Cerebellar nuclear complex (tissue), 1 donor: ENCODE measurements at places on chromosomes 11 and 22.

DNA sequence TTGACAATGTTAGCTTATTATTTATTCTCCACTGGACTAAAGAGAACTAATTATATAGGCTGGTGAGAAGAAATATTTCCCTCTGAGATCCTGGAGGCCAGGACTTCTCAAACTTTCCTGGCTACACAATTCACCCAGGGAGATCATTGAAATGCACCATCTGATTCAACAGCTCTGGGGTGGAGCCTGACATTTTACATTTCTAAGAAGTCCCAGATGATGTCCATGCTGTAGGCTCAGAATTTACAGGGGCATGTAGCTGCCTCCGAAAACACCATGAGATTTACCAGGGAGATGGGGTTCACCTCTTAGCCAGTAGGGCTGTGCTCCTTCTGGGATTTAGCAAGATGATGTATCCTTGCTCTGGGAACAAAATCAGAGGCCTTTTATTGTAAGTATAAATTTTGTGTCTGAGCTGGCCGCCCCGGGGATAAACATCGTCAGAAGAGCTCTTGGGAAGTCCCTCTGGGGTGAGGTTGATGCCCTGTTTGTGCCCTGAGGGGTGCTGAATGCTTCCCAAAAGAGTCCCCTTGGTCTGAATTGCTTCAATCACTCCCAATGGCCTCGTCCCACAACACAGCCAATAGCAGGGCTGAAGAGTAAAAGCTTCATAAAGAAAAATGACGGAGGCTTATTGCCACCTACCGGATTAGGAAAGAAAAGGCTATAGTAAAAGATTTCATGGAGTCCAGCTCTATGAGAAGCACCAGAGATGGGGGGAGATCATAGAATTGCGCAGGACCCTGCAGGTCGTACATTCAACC is 33.4 kb upstream of the API5 start:
- no peak for DNase-seq

DNA sequence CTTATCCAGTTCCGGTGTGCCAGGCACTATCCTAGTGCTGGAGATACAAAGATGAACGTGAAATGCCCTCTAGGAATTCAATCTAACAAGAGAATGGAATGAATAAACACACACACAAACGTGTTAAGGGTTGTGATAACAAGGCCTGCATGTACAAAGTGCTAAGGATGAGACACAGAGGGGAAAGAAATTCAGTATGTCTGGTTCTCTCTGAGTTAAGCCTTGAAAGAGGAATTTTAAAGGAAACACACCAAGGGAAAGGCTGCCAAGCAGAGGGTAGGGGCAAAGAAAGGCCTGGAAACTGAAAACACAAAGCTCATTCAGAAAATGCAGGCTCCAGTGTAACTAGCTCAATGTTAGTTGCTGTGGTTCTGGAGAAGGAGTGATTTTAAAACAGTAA is 4.2 kb downstream of the CHKA start:
- DNase-seq: no peak

GRCh38 chr22:37599153-37599552 is 9.5 kb upstream of the GGA1 start:
- no peak for DNase-seq

GRCh38 chr22:38631724-38632123 is 24.5 kb downstream of the FAM227A start:
- no peak for DNase-seq

DNA sequence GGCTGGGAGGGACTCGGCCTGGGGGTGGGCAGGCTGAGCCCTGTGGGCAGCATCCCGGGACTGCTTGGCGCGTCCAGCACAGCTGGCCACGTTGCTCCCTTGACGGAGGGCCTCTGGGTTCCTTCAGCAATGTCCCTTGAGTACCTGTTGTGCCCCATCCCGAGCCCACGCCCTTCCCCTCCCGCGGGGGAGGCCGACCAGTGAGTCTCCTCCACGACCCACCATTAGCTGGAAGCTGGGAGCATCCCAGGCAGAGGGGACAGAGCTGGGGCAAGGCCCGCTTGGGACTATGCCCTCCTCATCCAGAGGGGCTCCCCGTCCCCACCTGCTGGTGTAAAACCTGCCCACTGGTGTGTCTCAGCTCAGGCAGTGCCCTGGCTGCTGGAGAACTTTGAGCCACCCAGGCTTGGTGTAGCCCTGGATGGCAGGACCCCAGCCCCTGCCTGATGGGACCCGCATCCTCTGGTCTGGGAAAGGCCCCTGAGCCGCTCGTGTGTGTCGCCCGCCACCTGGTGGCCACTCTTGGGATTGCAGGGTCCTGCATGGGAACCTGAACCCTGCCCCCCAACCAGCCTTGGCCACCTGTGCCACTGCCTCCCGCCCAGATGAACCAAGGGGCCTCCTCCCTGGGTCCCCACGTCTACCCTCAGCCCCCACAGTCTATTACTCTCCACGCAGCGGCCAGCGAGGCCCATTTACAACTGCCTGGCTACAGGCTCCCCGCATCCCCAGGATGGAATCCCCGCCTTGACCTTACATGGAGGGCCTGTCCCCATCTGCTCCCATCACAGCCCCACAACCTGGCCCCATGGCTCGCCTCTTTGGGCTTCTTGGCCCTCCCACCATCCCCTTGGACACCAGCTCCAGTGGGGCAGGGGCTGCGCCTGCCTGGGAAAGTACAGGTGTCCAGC is 16.6 kb upstream of the ARHGAP8 start:
- DNase-seq: no peak

DNA sequence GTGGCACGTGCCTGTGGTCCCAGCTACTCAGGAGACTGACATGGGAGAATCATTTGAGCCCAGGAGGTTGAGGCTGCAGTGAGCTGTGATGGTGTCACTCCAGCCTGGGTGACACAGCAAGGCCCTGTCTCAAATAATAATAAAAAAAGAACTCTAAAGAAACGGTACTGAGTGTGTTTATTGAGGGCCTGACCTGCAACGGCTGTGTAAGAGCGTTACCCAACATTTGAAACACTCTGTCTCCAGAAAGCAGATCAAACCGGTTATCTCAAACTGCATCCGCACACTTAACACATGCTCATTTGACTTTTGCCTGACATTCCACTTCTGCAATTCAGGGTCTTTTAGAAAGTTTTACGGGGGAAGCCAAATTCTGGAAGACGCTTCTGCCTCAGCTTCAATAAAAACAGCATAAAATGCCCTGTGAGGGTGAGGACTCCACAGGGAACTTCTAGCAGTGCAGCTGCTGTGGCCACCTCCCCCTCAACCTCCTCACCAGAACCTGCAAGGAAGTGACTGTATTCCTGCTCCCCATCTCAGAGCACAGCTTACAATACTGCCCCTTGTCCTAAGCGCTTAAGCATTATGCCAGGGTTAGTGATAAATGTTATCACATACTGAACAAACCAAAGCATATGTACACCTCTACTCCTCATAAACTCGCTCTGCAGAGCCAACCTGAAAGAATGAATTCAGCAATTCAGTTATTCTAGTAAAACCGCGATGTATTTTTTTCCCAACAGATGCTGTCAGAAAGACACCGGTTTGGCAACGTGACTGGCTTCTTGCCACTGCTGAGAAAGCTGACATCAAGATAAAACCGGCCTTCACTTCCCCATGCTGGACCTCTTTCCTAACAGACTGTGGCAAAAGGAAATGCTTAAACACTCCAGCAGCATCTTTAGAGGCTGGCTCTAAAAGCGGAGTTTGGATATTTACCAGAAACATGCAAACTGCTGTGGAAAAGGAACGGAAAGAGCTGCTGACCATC is 52.2 kb downstream of the PRDM10 start:
- peak; percentile 74 for DNase-seq

GRCh38 chr22:46549563-46549840 is 12.1 kb upstream of the CELSR1 start:
- DNase-seq: no peak

DNA sequence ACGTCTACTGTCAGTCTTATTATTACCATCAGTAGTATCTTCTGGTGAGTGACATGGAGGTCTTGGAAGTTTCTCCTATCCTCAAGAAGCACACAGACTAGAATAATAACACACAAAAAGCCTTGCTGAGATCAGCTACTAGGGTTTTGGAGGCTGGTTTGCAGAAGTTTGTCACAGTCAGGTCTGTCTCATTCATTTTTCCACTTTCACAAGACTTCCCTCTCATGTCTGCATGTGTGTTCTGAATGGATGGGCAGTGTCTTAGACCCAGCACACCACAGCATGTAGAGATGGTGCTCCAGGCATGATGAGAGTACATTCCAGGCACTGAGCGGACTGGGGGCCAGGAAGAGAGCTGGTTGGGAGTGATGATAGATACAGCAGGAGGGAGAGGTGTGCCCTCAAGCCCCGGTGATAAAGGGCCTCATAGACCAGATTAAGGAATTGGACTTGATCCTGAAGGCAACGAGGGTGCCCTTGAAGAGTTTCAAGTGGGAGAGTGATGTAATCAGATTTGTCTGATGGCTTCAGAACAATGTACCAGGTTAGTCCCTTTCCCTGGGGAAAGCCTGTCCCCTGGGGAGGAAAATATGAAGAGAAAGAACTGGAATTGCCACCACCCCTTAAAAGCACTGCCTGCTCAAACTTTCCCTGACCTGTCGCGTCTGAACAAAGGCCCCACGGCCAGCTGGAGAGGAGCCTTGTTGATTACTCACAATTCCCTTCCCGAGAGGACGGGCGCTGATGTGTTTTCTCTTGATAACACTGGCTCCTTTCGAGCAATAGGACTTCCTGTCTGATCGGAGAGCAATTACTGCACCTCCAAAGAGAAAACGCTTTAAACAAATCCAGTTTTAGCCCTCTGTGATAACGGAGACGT is 45.1 kb upstream of the LMO2 start:
- DNase-seq: no peak

GRCh38 chr11:134349109-134349801 is 17.5 kb downstream of the GLB1L2 start:
- DNase-seq: no peak

- no peak for DNase-seq
These were observed 6.8 kb downstream of the CABP7 start for GRCh38 chr22:29726512-29727130.

- no peak for DNase-seq
These were observed 257.7 kb upstream of the CCDC90B start for GRCh38 chr11:83543706-83544439.

GRCh38 chr11:115629456-115630015 is 125.3 kb upstream of the CADM1 start:
- DNase-seq: no peak

DNA sequence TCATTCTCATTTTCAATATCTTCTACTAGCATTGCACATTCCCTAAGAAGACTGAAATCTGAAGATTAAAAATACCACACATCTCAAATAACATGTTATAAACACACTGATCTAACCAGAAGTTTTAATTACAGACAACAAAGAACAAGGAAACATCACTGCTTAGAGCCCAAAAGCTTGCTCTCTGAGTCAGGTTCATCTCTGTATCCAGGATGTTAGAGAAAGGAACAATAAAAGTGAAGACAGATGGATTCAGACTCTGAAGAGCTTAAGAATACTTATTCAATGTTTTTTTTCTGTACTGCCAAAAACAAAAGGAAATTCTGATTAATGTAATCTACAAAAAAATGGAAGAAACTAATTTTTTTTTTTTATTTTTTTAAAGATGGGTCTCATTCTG is 16.5 kb downstream of the RDX start:
- no peak for DNase-seq

DNA sequence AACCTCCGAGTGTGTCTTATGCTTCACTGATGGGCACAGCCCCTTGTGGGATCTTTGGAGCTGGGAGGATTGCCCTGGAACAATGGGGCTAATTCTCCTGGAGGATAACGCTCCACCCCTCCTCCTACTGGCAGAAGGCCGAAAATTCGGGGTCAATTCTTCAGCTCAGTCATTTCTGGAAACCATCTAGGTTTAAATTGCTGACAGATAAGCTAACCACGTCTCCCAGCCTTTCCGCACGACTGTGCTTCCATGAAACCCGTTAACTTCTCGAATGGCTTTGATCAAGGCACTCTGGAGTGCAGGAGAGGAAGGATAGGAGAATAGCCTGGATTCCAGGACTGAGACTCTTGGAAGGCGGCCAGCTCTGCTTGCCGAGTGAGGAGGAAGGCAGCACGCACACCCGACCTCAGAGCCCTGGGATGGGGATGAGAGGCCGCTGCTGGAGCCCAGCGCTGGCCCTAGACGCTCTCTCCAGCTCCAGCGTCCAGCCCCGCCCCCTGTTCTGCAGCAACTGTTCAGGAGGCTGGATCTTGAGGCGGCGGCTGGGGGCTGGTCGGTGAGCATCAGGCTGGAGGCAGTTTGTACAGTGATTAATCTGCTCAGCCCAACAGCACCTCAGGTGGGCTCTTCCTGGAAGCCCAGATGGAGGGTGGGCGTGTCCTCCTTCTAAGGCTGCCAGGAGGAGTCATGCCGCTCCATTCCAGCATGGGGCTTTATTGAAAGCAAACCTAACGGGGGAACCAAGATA is 176.7 kb upstream of the NCAM1 start:
- no peak for DNase-seq

- no peak for DNase-seq
These were observed 56.1 kb upstream of the NUP50 start for GRCh38 chr22:45107671-45108070.

- no peak for DNase-seq
These were observed 1.7 kb downstream of the TMEM151A start for GRCh38 chr11:66293352-66293751.

DNA sequence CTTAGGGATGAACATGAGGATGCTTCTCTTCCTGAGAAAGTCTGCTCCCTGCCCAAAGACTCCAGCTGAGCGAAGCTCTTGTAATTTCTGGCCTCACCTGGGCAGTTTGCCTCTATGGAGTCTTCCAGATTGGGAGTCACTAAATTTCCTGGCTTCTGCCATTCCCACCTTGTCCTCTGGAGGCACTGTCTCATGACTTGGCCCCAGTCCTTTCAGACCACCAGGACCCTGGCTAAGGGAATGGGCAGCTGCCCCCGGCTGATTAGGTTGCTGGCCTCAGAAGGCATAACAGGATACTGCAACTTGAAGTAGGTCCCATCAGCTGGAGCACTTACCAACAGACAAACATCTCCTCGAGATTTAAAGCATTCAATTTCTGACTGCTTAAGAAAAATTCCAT is 128.1 kb upstream of the SPON1 start:
- no peak for DNase-seq

DNA sequence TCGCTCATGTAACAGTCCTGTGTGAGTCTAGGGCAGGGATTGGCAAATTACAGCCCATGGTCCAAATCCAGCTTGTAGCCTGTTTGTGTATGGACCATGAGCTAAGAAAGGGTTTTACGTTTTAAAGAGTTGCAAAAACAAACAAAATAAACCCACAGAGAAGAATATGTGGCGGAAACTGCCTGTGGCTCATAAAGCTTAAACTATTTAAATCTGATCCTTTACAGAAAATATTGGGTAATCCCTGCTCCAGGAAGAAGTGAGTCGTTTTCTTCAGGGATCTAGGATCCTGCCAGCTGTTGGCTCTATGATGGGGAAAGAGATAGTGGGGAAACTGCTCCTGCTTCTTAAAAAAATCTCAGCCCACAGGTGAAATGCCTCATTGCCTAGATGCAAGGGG is 3.4 kb upstream of the OR6Q1 start:
- no peak for DNase-seq
